CD8-positive, alpha-beta T cell (primary cell): ENCODE measurements at places on chromosomes 16 and 17.

GRCh38 chr17:17075125-17075781 is 33.0 kb downstream of the MPRIP start:
- peak; percentile 31 for DNase-seq

- DNase-seq, result no peak
Measured at GRCh38 chr16:89565506-89566372, 5.3 kb downstream of the RPL13 start.

GRCh38 chr16:2044541-2044940 is 3.1 kb downstream of the NTHL1 start:
- DNase-seq, result no peak

- no peak for DNase-seq
Measured at GRCh38 chr17:31580706-31581490, 189.4 kb downstream of the RAB11FIP4 start.

DNA sequence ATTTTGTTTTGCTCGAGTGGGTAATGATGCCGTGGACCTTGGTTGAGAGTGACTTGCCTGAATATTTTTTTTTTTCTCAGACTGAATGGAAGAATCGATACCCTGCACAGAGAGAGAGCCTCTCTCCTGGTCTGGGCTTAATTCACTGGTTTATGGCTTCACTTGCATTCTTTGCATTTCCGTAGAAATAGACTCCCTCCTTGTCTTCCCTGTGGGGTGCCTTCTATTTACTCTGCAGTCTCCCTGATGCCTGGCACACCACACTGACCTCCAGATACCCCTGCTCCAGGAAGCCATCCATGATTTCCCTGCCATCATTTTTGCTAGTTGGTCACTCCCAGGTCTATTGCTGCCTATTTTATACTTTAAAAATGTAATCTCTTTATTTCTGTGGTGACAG is 238.0 kb downstream of the SNX29 start:
- no peak for DNase-seq

- DNase-seq, result no peak
Measured at GRCh38 chr16:46947900-46948547, 25.4 kb downstream of the DNAJA2 start.

DNA sequence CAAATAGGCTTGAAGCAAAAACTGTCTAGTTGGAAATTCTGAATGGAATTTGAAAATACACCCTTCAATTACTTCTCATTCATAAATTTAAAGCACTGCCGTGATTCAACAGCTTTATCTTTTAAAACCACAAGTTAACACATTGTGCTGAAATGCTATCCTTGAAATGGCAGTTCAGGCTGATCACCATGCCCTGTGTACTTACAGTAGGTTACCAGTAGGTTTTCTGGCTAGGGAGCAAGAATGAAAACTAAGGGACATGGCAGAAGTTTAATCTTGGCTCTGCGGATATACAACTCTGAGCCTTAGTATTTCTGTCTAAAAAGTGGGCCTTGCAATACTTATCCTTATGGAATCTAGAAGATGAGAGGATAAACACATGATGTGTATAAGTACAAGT is 28.0 kb downstream of the NXPH3 start:
- no peak for DNase-seq

GRCh38 chr17:258045-258734 is 76.7 kb upstream of the DOC2B start:
- DNase-seq, result no peak

- DNase-seq, result no peak
Measured at GRCh38 chr17:61571624-61572023, 19.4 kb downstream of the NACA2 start.

DNA sequence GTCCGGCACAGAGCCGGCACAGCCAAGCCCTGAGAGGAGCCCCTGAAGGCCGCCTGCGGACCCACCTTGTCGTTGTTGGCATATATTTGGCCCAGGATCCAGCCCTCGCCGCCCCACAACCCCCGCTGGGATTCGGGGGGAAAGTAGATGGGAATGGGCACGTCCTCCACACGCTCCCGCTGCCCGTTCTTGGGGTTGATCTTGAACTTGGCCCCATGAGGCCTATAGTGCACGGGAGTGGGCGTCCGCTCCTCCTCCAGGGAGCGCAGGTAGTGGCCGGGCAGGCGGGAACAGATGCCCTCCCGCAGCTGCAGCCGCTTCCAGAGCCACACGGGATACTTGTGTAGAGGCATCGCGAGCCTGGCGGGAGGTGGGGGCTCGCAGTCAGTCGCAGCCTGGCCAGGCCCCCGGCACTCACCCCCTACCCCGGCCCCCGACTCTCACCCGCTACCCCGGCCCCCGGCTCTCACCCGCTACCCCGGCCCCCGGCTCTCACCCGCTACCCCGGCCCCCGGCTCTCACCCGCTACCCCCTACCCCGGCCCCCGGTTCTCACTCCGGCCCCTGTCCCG is 387 bp downstream of the MRPL28 start:
- DNase-seq, result no peak

DNA sequence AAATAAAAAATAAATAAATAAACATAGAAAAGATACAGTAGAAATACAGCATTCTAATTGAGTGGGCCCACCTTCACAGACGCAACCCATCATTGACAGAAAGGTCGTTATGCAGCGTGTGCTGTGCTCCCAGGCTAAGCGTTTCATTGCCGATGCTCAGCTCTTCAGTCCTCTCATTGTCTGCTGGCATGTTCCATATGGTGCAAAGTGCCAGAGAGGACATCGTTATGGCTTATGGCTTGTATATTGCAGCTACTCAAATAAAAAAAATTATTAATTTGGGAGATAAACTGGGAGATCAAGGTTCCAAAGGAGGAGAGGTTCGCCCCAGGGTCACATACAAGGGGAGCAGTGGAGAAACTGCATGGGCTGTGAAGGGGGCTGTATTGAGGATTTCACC is 11.3 kb upstream of the UBALD2 start:
- no peak for DNase-seq

DNA sequence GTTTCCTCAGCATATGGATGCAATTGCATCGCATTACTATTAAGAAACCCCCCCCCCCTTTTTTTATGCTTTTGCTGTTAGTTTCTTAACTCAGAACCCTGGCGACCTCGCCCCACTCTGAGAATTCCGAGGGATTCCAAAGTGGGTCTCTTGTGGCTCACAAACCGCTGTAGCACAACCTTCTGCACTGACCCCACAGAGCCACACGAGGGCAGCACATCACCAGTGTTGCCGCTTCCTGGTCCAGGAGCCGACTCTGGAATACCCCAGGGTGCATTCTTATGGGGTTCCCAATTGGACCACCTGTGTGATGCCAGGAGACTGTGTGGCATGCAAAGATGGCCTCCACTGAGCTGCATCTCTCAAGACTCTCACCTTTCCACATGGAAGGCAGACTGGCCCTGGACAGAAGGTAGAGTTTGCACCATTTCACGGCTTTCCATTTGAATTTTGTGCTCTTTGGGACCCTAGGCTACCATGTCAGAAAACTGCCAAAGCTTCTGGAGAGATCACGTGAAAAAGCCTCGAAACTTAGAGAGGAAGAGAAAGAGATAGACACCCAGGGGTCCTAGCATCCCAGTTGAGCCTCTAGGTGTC is 432.7 kb upstream of the ASIC2 start:
- DNase-seq, result no peak

DNA sequence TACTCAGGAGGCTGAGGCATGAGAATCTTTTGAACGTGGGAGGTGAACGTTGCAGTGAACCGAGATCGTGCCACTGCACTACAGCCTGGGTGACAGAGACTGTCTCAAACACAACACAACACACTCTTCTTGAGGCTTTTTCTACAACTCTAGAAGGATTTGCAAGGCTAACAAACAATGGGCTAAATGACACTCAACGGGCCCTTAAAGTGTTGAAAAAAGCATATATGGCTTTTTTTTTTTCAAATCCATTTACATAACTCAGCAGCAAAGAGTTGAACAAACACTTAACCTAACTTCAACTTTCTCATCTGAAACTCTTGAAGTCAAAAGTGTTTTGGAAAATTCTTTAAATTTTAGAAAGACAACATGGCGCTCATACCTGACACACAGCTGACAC is 22.3 kb downstream of the CDR2 start:
- DNase-seq, result no peak

GRCh38 chr17:44464037-44464436 is 39.2 kb downstream of the GPATCH8 start:
- DNase-seq, result no peak

DNA sequence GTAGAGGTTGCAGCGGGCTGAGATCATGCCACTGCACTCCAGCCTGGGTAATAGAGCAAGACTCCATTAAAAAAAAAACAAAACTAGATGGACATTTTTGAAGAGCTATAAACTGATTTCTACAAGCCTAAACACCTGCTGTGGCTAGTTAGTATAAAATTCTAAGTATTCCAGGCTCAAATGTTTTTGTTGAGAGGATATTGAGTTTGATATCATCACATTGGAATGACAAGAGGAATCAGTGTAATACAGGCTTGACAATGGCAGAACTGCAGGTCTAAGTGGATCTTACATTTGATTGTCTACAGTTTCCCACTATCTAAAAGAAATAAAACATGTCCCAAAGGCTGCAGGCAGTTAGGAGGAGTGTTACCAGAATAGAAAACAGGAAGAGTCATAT is 23.9 kb upstream of the DLX3 start:
- no peak for DNase-seq

DNA sequence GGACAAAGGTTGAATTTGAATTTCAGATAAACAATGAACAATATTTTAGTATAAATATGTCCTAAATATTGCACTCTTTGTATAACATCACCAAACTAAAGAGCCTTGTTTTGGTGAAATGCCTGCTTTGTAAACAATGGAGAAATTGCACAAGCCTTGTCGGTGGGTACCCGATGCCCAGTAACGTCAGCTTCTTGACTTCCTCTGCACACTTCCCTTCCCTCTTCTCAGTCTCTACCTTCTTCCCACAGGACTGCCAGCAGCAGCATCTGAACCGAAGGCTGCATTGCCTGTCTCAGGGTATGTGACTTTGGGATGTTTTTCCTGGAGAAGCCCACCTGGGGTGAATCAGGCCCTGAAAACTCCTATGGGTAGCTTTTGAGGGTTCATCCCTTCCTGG is 113.9 kb downstream of the UTP18 start:
- no peak for DNase-seq

GRCh38 chr17:82078433-82078832 is 12.8 kb upstream of the DUS1L start:
- no peak for DNase-seq

- peak; percentile 41 for DNase-seq
Measured at GRCh38 chr17:27354491-27355081, 60.7 kb downstream of the WSB1 start.

- DNase-seq, result no peak
Measured at GRCh38 chr16:27728691-27729090, 178.7 kb downstream of the KATNIP start.

- no peak for DNase-seq
Measured at GRCh38 chr16:19701091-19701490, 16.9 kb downstream of the KNOP1 start.

- peak; percentile 84 for DNase-seq
Measured at GRCh38 chr17:75827308-75828075, 16.7 kb downstream of the UNC13D start.

DNA sequence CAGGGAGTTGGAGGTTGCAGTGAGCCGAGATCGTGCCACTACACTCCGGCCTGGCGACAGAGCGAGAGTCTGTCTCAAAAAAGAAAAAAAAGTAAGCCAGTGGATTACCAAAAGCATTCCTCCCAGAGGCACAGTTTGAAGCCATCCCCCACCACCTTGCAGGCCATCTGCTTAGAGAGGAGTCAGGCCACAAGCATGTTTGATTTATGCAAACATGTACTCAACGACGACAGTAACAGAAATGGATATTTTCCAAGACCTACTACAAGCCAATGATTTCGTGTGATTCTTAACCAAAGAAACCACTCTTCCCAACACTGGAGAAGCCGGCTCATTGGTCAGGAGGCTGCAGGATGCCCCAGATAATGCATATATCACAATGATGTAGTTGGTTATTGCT is 34.8 kb downstream of the MYH13 start:
- no peak for DNase-seq

GRCh38 chr16:84617041-84617790 is 662 bp downstream of the COTL1 start:
- peak; percentile 78 for DNase-seq

- DNase-seq, result no peak
Measured at GRCh38 chr17:55648086-55648485, 74.6 kb downstream of the TMEM100 start.

- DNase-seq, result no peak
Measured at GRCh38 chr17:7825206-7825990, 8.6 kb upstream of the KDM6B start.

DNA sequence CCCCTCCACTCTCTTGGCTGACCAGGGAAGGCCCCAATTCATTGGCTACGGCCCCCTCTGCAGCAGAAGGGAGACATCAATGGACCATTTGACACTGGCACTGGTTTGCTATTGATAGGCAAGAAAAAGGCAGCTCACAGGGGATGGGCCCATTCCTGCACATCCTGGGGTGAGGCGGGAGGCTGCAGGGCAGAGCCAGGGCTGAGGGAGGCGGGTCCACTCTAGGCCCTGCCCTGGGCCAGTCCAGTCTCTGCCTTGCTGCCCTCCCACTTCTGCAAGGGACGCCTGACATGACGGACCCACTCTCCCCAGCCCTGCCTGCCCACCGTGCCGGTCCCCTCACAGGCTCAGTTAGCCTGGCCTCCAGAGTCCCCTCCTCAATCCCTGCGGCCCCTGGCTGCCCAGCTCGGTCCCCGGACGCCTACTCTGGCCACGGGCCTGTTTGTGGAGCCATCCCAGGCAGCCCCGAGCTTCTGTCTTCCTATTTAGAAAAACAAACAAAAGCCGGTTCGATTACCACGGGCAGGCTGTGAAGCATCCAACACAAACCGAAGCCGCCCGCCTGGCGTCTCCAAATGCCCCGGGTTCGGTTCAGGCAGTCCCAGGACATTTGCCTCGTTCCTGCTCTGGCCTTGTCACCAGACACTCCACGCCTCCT is 160.7 kb downstream of the IRX5 start:
- DNase-seq, result no peak

DNA sequence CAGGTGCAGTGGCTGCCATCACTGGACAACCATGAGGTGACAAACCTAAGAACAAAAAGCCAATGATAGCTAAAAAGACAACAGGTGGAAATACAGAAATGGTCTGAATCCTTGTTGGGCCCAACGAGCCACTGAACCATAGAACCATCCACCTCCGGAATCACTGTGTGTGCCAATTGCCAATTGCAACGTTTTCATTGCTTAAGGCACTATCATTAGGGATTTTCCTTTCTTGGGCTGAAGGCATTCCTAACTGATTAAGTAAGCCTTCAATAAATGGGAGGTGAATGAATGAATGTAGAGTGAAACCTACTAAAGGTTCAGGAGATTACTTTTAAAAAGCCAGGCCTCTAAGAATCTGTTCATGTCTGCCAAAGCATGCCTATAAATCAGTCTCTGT is 3.6 kb downstream of the USP31 start:
- DNase-seq, result no peak

DNA sequence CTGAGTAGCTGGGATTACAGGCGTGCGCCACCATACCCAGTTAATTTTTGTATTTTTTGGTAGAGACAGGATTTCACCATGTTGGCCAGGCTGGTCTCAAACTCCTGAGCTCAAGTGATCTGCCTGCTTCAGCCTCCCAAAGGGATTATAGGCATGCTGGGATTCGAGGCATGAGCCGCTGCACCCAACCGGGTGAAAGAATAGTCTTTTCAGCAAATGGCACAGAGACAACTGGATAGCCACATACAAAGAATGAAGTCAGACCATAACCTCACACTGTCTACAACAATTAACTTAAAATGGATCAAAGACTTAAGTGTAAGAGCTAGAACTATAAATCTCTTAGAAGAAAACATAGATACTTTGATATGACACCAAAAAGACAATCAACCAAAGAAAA is 67.6 kb downstream of the TBC1D16 start:
- no peak for DNase-seq
